Foreskin keratinocyte (primary cell): ENCODE measurements at places on chromosomes 16 and 17. TPM values are rescaled to one million over a fixed set of nuclear protein-coding genes. Genes with fewer than 3 reads are reported as not detected.

Gene TPSB2
- not detected in 2 replicates for total RNA-seq

Gene TBCD
- 76.4 and 91.7 TPM in 2 replicates for total RNA-seq

Gene ABCC11
- total RNA-seq, result 0.10 and 0.11 TPM in 2 replicates

Gene SLC6A2
- total RNA-seq, result 0.07 TPM in 1 of 2 replicates, not detected in the other

Gene SAT2
- 33.4 and 36.2 TPM in 2 replicates for total RNA-seq

Gene MEIOC
- 0.14 and 0.24 TPM in 2 replicates for total RNA-seq

Gene PAGR1
- total RNA-seq, result 41.9 and 50.4 TPM in 2 replicates

Gene MAPT
- total RNA-seq, result 0.04 and 0.17 TPM in 2 replicates

Gene TAT
- total RNA-seq, result not detected in 2 replicates

Gene HEATR9
- total RNA-seq, result not detected in 2 replicates

Gene MILR1
- total RNA-seq, result not detected in 2 replicates

Gene SLC52A1
- 0.71 and 0.85 TPM in 2 replicates for total RNA-seq

DNA sequence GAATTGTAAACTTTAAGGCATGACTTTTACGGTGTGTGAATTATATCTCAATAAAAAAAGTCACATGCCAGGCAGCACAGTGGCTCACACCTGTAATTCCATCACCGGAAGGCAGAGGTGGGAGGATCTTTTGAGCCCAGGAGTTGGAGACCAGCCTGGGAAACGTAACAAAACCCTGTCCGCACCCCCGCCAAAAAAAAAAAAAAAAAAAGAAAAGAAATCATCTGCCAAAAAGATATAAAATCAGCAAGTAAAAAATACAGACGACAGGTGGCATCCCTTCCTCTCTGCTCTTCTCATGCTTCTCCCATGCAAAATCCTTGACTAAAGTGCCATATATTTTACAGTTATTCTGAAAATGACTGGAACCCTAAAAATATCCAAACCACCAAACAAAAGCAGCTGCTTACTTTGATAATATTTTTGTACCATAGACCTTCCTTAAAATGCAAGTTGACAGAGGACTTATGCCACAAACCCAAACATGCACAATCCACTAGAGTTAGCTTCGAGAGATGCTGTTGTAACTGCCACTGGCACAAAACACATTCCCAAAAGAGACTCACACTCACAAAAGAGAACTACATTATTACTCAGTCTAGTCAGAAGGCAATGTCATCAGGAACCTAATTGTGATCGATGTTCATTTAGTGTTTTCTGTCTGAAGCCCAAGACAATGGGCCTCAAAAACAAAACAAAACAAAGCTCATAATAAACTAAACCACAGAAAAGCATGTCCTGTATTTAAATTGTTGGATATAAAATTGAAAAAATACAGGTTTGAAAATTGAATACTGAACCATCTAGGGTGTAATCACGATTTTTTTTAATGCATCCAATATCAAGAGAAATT, 2.4 kb downstream of the CRLF3 start:
- no peak for DNase-seq

GRCh38 chr17:47745037-47745380, 12.0 kb downstream of the TBX21 start:
- no peak for DNase-seq

DNA sequence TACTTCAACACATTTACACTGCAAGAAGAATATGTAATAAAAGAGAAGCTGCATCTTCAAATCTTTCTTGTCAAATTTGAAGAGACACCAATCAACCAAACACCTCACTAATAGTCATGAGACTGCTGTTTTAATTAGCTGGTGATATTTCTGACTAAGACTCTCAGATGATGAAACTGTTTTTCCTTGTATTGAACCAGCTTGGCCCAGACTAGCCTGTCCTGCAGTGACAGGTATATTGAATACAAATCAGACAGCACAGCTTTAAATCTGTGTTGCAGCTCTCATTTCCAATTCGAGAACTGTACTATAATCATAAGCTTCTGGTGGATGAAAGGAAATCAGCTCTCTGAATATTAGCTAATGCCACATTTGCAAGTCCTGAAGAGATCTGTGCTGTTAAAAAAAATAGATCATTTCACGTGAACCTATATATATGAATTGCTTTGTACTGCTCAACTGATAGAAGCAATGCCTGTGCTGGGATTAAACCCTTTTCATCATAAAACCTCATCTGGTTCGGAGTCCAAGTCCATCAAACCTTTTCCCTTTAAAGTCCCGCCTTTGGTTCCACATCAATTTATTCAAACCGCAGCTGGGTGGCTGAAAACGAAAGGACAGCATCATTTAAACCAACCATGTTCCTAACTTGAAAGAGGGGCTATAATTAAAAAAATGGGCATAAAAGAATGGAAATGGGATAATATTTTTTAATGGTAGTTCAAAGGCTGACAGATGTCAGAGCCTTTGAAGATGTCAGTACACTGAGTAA, 306.2 kb downstream of the CEP112 start:
- peak; percentile 12 for DNase-seq

- DNase-seq, result no peak
Measured at GRCh38 chr17:65633988-65634387, 72.5 kb upstream of the AXIN2 start.

- DNase-seq, result no peak
Measured at GRCh38 chr17:38571833-38572668, 33.7 kb downstream of the SRCIN1 start.

GRCh38 chr16:57698812-57699405, 4.3 kb downstream of the DRC7 start:
- no peak for DNase-seq

- peak; percentile 73 for DNase-seq
Measured at GRCh38 chr17:19723964-19724363, 7.6 kb upstream of the SLC47A2 start.

DNA sequence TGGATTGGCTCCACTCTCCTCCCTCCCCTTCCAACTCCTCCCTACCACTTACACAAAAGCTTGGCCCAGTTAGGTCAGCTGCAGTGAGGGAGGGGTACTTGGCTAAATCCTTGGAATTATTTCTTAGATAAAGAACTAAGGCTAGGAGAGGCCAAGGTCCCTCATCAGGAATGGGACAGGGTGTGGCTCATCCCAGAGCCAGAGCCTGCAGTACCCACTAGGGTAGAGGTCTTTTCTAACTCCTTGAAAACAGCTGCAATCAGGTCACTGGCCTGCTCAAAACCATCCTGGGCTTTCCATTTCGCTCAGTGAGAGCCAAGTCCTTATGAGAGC, 1.9 kb upstream of the SLC46A1 start:
- DNase-seq, result no peak

GRCh38 chr16:50992350-50993032, 158.6 kb downstream of the SALL1 start:
- DNase-seq, result no peak

GRCh38 chr17:41347869-41348760, 2.5 kb downstream of the KRT33A start:
- DNase-seq, result peak; percentile 86

DNA sequence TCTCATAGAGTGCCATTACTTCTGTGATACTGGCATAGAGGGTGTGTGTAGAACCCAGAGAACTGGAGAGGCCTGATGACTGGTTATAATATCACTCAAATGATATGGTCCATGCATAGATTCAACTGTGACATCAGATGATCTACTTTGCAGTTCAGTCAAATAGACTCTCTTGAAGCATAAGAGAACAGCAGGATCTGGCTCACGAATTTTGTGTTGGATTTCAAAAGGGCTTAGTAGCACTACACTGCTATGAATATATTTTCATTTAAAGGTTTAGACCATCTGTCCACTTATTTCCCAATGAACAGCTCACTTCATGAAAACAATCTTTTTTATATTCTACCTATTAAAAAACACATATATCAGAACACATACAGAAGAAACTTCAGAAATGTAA, 119.7 kb downstream of the KIF2B start:
- DNase-seq, result no peak

- no peak for DNase-seq
Measured at GRCh38 chr17:38564869-38565268, 40.9 kb downstream of the SRCIN1 start.

- DNase-seq, result no peak
Measured at GRCh38 chr16:871562-872345, 71.2 kb upstream of the GNG13 start.

- peak; percentile 71 for DNase-seq
Measured at GRCh38 chr16:90044111-90044551, 24.9 kb upstream of the DBNDD1 start.

GRCh38 chr16:67865318-67865717, 7.5 kb upstream of the EDC4 start:
- no peak for DNase-seq

GRCh38 chr17:284676-285355, 67.8 kb downstream of the RPH3AL start:
- no peak for DNase-seq

DNA sequence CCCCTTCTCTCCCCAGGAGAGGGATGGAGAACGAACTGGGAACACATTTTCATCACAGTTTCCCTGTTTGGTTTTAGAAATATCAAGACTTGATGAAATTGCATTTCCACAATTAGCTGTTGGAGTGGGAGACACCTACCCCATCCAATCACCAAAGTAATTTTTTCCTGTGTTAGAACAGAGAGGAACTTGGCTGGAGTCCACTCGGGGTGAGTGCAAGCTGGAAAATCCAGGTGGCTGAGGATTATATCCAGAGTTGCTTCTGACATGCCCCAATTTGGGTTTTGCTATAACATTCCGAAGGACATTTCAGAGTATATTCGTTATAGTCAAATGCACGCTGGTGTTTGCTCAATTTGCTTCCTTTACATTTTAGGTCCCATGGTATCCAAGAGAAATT, 231.8 kb downstream of the C16orf95 start:
- DNase-seq, result no peak

GRCh38 chr17:45022288-45022648, 29.2 kb downstream of the DCAKD start:
- DNase-seq, result no peak

DNA sequence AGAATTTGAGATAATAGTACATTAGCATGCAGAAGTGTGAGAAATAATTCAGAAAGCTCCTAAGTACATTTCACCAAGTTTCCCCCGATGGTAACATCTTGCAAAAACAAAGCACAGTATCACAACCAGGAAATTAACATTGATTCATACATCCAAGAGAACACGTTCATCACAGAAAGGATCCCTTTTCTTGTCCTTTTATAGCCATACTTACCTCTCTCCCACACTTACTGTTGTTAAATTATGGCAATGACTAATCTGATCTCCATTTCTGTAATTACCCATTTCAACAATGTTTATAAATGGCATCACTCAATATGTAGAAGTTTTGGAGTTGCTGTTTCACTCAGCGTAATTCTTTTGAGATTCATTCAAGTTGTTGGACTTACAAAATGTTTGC, 1260.0 kb downstream of the CDH8 start:
- DNase-seq, result no peak

GRCh38 chr17:61064087-61064951, 335.3 kb upstream of the TBX2 start:
- no peak for DNase-seq

DNA sequence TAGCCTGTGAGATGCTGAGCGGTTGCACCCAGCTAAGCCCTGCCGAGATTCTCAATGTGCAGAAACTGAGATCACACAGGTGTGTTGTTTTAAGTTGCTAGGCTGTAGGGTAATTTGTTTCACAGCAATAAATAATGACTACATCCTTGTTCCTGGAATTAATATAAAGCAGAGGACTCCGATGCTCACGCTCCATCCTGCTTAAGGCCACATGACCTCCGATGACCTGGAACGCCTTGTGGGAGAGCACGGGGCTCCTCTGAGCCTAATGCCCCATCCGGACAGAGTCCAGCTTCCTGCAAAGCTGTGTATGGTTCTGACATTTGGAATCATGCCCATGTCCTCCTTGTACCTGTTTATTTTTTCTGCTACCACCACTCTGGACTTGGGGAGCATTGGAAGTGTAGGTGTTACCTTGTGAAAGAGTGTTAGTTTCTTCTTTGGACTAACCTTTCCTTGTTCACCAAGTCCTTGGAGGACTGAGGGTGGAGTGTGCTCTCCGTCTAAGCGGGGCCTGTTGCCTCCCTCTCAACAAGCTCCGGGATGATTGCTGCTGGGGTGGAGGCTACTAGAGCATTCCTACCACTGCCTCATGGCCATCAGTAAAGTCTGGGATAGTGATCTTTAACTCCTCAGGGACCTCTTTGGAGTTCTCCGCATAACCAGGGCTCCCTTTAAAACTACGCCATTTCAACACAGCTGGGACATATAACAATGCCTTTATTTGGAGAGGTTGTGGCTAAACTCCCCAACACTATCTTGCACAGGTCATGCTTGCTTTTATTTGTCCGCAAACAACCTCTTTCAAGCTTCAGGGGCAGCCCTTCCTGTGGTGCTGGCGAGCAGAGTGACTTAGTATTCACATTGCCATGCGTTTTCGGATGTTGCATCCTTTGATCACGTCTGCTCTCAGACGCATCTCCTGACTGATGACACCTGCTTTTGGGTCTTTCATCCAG, 125.4 kb downstream of the IRX3 start:
- no peak for DNase-seq

- no peak for DNase-seq
Measured at GRCh38 chr16:266258-267164, 9.2 kb downstream of the RGS11 start.

GRCh38 chr17:82497483-82498405, 21.8 kb upstream of the FOXK2 start:
- DNase-seq, result no peak

- no peak for DNase-seq
Measured at GRCh38 chr17:978103-979093, 1.2 kb downstream of the NXN start.

GRCh38 chr16:15827709-15828343, 29.0 kb downstream of the MYH11 start:
- no peak for DNase-seq

DNA sequence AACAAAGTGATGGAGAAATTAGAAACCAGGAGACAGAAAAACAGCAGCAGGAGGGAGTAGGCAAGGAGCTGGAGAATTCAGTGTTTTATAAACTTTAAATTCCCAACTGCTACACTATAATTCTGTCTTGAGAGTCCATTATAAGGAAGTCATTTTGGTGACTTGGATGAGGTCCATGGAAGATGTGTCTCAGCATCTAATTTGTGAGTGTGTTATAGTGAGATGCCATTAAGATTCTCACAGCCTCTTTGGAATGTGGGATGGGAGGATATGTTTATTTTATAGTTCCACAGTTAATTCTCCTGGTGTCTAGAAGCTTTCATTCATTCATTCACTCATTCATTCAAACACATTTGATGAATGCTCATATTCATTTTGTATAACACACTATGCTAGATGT, 206.0 kb upstream of the MYOCD start:
- DNase-seq, result no peak
